ENCODE measurements at places on chromosomes 2 and 18.

GRCh38 chr2:233572468-233572867 is 5.9 kb upstream of the USP40 start:
- no peak for DNase-seq

DNA sequence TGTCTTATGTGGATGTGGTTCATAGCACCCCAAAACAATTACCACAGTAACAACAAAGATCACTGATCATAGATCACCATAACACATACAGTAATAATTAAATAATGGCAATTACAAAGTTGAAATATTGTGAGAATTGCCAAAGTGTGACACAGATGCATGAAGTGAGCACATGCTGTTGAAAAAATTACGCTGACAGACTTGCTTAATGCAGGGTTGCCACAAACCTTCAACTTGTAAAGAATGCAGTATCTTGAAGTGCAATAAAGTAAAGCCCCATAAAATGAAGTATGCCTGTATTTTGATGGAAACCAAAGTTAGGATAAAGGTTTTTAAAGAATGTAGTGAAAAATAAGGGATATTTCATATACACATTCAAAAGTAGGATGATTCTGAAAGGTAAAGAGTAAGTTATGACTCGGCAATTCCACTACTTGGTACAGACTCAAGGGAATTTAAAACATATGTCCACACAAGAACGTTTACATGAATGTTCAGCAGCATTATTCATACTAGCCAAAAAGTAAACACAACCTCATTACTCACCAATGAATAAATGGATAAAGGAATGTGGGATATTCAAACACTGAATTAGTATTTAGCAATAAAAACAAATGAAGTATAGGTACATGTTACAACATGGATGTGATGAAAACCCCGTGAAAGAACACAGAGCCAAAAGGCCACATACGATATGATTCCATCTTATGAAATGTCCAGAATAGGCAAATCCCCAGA is 61.6 kb downstream of the SCN9A start:
- DNase-seq = no peak

DNA sequence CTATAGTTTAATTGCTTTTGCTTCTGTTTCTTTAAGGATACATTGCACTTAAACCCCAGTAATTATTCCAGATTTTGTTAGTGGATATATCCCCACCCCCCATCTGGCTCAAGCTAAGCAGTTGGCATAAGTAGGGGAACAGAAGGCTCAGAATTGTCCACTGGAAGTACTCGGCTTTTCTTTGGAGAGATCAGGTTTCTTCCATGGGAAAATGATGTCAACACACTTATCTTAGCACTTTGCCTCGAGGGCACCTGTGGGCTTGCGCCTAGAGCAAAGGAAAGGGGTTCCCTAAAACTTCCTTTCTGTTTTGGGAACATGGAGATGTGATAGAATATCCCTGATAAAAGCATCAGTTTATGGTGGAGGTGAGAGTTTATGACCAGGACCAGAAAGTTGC is 130.6 kb downstream of the FMNL2 start:
- DNase-seq = no peak

- no peak for DNase-seq
Observed at GRCh38 chr2:205171261-205171940, 510.9 kb upstream of the NRP2 start.

- no peak for DNase-seq
Observed at GRCh38 chr2:115574667-115575066, 1132.2 kb downstream of the DPP10 start.

All from stimulated activated naive CD8-positive, alpha-beta T cell treated with anti-CD3 and anti-CD28 coated beads, Interleukin-15, Interleukin-2, amounts not matched to agents 100 U/mL and 50 U/mL, for 24 hours (primary cell).